ENCODE measurements at places on chromosomes 7 and 10.

GRCh38 chr10:76071653-76072365 is 640.4 kb downstream of the LRMDA start:
- no peak for DNase-seq

DNA sequence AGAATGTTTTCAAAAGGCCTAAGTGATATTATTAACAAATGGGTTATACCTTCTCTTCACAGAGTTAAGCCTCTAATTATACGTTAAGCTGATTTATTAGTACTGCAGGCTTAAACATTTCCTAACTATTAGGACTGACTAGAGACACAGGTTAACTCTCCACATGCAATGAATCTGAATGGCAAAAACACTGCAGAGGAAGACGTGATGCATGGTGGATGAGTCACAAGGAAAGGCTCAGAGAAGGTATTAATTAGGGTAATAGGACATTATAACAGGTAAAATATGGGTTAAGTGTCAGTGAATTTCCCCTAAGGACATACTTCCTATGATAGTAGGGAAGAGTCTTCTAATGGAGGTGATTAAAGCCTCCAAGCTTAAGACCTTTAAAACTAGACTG is 24.7 kb upstream of the SEM1 start:
- no peak for DNase-seq

DNA sequence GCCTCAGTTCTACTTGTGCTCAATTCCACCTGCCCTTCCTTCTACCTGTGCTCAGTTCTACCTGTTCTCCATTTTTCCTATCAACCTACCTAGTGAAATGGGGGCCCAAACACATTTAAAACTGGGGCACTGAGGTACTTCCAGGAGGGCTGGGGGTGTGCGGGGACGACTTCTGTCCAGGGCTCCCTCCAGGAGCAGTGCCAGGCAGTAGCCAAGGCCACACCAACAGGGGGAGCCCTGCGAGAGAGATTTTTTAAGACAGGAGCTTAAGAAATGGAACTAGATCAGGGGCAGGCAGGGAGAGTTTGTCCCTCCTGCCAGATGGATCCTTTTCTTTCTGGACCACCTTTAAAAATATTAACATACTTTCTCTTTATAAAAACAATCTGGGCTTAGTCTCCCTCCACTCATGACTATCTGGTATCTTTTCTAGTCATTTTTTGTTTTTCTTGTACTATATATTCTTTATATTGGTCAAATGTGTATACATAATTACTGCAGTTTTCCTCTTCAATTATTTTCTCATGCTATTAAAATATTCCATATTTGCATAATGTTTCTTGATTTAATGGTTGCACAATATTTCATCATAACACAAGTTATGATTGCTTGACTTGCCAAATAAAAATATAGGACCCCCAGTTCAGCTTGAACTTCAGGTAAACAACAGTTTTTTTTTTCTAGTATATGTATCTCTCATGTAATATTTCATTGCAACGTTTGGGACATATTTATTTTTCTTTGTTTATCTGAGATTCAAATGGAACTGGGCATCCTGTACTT is 47.3 kb upstream of the INSYN2A start:
- peak; percentile 44 for DNase-seq

DNA sequence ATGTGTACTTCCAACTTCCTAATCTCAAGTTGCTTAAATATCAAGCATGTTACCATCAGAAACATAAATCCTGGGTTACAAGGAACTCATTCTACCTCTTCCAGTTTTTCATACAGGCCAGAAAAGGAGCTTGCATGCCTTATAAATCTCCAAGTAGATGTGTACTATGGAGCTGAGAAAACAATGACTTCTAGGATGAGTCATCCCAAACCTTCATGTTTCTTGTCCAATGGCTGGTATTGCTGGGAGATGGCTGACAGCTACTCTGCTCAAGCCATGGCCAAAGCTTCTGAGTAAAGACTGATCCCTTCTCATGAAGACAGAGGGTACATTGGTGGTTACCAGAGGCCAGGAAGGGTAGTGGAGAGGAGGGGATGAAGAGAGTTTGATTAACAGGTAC is 8.6 kb downstream of the RAPGEF5 start:
- peak; percentile 36 for DNase-seq

- no peak for DNase-seq
Observed at GRCh38 chr10:72321248-72322029, 33.3 kb downstream of the DNAJB12 start.
